ENCODE measurements at places on chromosomes 12 and 14.

DNA sequence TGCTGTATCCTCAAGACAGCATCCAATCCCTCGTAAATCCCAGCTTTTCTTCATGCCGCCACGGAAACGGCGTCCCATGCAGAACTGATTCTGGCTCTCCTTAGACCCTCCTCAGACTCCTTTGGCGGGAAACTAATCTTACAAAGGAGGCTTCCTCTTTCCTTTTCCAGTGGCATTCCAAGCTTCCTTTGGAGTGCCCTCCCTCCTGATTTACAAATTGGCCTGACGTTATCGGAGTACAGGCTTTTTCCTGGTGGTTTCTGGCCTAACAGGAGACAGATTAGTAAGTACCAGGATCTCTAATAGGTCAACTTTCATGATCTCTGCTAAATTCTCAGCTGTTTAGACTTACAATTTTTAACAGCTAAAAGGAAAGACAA, 1.3 kb upstream of the ZDHHC17 start:
- DNase-seq: no peak

DNA sequence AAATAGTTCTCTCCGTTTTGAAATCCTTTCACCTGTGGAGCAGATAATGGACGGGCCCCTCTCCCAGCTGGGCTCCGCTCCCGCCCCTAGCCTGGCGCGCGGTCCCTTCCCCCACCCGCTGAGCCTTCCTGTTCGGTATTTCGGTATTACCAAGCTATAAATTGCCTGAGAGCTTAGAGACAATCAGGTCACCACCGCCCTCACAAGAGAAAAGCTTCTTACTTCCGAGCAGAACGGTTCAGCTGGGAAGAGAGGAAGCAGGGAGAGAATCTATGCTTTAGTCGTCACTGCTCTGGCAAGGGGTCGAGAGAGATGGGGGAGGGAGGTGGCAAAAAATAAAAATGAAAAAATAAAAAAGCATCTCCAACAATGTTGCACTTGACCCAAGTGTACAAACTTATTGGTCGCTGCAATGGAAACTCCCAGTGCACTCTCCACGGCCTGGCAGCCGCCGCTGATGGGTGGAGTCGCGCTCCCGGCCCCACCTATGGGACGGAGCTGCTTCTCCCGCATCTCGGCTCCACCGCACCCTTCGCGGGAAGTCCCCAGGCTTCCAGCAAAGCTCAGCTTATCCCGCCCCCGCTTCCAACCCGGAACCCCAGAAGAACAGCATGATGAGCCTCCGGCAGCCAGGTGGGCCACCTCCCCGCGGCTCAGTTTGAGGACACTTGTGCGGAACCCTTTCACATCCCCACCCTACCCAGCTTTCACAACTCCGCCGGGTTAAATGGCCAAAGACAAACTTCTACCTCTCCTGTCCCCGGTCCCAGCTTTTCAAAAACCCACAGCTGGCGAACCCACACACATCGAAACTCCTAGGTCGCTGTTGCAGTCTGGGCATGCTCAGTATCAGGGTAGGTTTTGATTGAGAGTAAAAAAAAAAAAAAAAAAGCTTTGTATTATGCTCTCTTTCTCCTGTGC, 832 bp upstream of the SYT1 start:
- no peak for DNase-seq

- peak; percentile 83 for DNase-seq
Observed at GRCh38 chr12:27969624-27970400, 2.7 kb downstream of the PTHLH start.

DNA sequence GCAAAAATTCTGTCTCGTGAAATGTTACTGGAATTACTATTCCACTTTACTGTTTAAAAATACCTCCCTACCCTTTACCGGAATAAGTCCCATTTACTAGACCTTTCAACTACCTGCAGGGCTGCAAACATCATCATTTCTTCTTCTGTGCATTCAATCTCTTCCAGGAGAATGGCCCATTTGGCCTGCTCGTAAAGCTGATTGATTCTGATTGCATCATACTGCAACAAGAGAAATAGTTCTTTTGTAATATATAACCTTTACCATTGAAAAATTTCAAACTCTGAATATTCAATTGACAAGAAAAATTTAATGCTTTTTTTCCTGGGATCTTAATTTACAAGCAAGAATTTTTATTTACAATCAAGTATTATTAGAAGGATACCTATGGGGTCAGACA, 72.4 kb downstream of the FERMT2 start:
- no peak for DNase-seq

DNA sequence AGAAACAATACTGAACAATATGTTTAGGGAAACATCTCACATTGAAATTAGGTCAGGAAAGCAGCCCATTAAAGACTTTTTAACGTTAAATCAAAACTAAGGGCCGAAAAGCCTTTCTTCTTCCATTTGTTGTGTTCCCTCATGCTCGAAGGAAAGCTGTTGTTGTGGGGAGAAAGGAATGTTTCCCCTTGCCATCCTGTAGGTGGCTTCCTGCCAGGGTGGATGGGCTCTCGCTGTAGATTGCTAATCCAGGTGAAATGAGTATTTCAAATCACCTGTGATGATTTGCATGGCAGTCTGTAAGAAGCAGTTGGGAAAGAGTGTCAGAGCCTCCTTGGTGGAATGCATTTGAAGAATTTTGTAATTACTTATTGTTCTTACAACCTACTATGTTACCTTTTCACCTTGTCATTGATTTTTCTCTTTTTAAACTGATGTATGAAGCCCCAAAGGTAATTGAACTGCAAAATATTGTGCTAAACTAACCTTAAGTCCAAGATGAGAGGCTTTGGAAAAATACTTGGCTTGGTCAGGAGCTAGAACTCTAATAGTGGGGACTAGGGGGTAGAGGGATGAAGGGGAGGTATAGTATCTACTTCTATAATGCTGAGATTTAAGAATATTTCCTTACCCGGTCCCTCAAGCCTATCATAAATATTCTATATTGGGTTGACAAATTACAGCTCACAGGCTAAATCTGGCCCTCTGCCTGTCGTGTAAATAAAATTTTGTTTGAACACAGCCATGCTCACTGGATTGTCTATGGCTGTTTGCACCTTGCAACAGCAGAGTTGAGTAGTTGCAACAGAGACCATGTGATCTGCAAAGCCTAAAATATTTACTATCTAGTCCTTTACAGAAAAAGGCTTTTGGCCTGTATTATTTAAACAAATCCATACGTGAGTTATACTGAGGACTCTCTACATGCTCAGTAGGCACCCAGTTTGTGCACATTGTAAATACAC, 7.7 kb upstream of the DCP1B start:
- DNase-seq: no peak

DNA sequence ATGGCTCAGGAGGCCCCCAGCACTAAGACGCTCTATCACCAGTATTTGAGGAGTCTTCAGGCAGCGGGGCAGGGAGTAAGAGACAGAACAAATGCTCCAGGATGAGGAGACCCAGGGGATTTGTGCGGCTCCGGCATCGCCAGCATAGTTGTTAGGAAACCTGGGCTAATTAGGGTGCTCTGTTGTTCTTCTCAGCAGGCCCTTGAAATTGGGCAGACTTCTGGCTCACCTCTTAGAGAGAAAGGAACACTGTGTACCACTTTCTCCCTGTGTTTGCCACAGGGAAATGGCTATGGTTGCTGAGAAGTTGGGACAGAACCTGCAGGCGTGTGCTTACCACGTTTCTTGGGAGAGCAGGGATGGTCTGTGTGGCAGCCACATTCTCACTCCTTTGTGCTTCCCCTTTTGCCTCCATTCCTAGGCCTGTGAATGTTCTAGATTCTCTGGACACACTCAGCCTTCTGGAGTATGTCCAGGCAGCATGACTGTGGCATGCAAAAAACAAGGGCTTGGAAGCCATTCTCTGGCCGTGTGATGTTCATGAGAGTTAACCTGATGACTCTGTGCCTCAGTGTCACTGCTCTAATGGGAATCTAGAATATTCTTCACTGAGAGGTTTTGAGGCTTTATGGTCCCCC, 109.0 kb downstream of the CHST11 start:
- DNase-seq: peak; percentile 29

DNA sequence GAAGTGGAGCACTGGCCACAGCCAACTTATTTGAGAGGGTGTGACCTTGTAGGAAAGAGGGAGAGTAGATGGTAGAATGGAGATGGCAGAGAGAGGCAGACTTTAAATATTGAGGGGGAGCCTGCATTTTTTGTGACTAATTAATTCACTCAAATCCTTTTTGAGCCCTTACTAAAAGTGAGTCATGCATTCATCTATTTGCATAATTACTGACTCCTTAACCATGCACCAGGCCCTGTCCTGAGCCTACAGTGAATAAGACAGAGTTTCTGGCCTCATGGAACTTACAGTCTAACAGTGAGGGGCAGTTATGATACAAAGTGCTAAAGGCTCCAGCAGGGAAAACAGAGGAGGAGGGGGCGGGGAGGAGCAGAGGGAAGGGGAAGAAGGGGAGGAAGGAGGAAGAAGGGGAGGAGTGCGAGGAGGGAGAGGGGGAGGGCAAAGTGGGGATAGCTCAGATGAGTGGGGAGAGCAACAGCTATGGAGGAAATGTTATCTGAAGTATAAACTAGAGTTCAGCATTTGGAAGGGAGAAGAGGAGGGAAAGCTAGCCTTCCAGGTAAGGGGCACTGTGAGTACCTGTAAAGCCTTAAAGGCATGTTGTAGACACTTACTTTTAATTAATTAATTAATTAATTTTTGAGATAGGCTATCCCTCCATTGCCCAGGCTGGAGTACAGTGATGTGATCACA, 7.5 kb upstream of the CTDSP2 start:
- DNase-seq: no peak

- no peak for DNase-seq
Observed at GRCh38 chr14:24250354-24250753, 7.9 kb upstream of the TINF2 start.

DNA sequence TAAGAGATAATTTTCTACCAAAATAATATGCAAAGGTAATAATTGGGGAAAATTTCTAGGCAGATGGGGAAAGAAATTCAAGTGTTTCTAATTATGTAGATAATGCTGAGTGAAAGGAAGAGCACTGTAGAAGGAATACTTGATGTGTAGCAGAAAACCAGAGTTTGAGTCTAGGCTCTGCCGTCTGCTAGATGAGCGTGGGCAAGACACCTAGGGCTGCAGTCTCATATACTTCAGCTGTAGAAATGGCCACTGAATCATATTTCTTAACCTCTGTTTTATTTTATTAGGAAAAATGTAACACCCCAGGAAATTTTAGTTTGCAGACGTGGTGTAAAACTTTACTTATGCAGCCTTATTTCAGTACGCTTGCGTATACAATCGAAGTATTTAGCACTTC, 59.8 kb upstream of the SLC38A2 start:
- DNase-seq: no peak

GRCh38 chr14:56581041-56581727, 1.6 kb downstream of the TMEM260 start:
- peak; percentile 48 for DNase-seq

- peak; percentile 75 for DNase-seq
Observed at GRCh38 chr12:57893431-57894353, 47.2 kb upstream of the CTDSP2 start.

- no peak for DNase-seq
Observed at GRCh38 chr14:99191395-99192027, 80.5 kb downstream of the BCL11B start.

- no peak for DNase-seq
Observed at GRCh38 chr14:20195911-20196310, 5.2 kb downstream of the OR11G2 start.

GRCh38 chr12:50799908-50800307, 36.0 kb downstream of the ATF1 start:
- no peak for DNase-seq

- no peak for DNase-seq
Observed at GRCh38 chr12:15505616-15506015, 183.3 kb downstream of the PTPRO start.

DNA sequence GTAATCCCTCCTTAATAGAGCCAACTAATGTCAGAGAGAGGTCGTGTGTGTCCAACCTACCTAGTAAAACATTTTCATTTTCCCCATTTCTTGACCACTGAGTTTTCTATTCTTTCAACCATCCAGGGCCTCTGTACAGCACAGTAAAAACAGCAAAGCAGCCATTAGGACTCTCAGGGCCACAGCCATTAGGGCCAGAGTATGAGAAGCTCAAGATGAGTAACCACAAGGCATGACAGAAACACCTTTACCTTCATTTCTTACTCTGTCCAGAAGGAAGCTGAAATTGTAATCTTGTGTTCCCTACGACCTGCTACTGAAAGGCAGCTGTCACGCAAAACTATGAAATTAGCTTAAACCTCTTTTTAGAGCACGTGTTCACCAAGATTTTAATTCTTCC, 2.3 kb downstream of the SPPL3 start:
- no peak for DNase-seq

DNA sequence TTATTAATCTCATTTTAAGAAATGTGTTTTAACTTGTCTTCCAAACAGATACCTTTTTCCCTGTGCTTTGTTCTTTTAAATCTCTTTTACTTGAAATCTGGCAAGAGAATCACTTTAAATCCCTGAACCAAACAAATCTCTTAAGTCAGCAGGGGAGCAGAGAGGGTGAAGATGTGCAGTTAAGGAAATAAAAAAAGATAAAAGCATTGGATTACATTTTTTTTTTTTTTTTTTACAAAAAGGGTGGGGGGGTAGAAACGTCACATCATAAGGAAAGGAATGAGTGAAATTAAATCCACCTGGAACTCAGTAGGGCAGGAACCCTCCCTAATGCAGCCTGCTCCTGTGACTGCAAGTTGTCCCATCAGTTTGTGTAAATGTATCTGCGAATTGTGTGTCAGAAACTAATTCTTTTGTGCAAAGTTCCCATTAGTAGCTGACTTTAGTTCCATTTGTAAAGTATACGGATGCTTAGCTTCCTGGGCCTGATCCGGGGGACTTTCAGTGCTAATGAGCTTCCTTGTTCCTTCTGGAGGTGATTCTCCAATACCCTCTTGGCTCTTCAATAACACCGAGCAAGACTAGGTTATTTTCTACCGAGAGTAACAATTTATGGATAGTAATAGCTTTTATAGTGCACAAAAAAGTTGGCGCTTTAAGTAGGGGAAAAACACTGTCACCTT, 1.5 kb downstream of the TTC6 start:
- no peak for DNase-seq

DNA sequence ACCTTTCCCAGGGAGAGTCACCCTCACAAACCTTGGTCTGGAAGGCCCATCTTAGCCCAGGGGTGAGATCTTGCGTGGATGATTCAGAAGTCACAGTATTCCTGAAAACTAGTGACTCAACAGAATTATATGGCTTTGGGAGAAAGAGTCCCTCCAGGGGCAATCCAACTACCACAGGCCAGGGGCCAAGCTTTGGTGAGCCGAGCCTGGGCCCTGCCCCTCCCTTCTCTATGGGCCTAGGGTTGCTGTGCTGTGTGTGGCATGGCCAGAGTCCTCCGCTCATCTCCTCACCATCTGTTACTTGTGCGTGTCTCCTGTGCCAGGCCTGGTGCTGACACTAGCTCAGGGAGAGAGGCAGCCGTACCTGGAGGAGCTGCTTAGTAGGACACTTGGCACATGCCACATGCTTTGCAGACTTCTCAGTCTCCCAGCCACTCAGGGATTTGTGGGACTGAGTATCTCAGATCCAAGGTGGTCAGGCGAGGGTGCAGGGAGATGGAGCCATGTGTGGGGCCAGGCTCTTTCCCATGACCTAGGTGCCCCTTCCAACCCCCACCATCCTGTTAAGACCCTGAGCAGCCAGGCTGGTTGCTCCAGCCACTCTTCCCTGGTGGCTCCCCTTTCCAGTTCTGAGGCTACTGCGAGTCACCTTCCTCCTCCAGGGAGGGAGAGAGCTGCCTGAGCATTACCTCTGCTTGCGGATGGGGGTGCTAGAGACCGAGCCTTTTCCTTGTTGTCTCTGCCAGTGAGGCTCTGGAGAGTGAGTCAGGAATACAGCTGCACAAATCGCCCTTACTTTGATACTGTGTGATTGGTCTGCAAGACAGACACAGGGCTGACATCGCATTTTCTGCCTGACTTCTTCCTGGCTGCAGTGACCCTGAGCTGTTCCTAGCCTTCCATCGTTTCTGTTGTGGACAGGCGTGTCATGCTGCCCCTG, 94.1 kb downstream of the SLC25A47 start:
- DNase-seq: no peak

Measured in KBM-7 (cell line).